ENCODE measurements at places on chromosomes 3 and 15. TPM values are rescaled to one million over a fixed set of nuclear protein-coding genes. Genes with fewer than 3 reads are reported as not detected.

DNA sequence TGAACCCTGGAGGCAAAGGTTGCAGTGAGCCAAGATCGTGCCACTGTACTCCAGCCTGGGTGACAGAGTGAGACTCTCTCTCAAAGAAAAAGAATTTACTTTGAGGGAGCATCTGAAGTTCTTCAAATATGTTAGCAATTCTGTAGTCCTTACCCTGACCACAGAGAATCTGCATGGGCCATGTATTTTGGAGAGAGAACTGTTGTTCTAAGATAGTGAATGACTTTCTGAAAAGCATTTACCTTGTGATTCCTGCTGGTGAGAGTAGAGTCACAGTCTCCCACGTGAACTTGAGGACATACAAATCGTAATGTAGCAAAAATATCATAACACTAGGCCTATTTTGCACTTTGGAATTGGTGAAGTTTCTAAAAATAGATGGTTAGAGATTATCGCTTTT is 3.9 kb downstream of the BRK1 start:
- H3K27me3 ChIP-seq, result no peaks in the 10 kb centered on the region
- peaks cover 35% of the 10 kb centered on the region for H3K36me3 ChIP-seq
- H3K4me3 ChIP-seq, result no peak overlapping the region
- no peak overlapping the region for H3K27ac ChIP-seq
- H3K4me1 ChIP-seq, result no peaks in the 10 kb centered on the region

SLMAP gene
- 65.1 TPM for total RNA-seq

GRCh38 chr15:57604507-57604906 is 12.8 kb downstream of the MYZAP start:
- H3K4me1 ChIP-seq, result no peaks in the 10 kb centered on the region
- H3K36me3 ChIP-seq, result no peaks in the 10 kb centered on the region
- DNase-seq, result no peak
- H3K4me3 ChIP-seq, result no peak overlapping the region
- H3K27me3 ChIP-seq, result no peaks in the 10 kb centered on the region

DNA sequence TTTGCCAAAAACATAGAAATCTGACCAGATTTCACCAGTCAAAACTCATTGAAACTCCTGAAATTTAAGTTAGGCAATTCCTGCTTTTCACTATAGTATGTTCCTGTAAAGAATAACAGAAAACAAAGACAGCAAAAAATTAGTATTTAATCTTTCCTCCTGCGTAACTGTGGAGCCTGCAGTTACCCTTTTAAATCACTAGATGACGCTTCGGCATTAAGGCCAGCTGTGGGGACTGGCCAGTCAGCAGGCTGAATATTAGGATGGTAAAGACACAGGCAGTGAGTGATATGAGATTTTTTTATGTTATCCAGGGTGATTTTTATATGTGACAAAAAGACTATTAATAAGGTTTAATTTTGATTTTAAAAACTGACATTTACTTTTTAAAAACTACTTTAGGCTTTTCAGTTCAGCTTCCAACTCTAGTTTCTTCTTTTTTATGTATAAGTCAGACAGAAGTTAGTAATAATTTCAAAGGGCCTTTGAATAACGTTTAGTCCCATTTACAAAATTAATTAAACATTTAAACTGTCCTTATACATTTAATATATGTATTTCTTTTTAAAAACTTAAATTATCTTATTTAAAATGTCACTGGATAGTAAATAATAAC is 165.1 kb downstream of the PPM1L start:
- H3K4me1 ChIP-seq, result no peaks in the 10 kb centered on the region
- no peak overlapping the region for H3K4me3 ChIP-seq
- H3K27me3 ChIP-seq, result no peaks in the 10 kb centered on the region
- no peak overlapping the region for H3K27ac ChIP-seq
- no peaks in the 10 kb centered on the region for H3K36me3 ChIP-seq

ADIPOQ gene
- not detected for total RNA-seq

- no peak overlapping the region for H3K4me3 ChIP-seq
- no peak for DNase-seq
- no peaks in the 10 kb centered on the region for H3K27me3 ChIP-seq
- H3K4me1 ChIP-seq, result peaks cover 4% of the 10 kb centered on the region
These were observed 2.0 kb downstream of the CCR5 start for GRCh38 chr3:46372492-46373359.

- no peak for DNase-seq
- no peak overlapping the region for H3K27ac ChIP-seq
- no peaks in the 10 kb centered on the region for H3K4me1 ChIP-seq
- no peaks in the 10 kb centered on the region for H3K36me3 ChIP-seq
- H3K4me3 ChIP-seq, result no peak overlapping the region
- H3K27me3 ChIP-seq, result no peaks in the 10 kb centered on the region
These were observed 135.9 kb upstream of the TGFBR2 start for GRCh38 chr3:30470496-30470895.

DNA sequence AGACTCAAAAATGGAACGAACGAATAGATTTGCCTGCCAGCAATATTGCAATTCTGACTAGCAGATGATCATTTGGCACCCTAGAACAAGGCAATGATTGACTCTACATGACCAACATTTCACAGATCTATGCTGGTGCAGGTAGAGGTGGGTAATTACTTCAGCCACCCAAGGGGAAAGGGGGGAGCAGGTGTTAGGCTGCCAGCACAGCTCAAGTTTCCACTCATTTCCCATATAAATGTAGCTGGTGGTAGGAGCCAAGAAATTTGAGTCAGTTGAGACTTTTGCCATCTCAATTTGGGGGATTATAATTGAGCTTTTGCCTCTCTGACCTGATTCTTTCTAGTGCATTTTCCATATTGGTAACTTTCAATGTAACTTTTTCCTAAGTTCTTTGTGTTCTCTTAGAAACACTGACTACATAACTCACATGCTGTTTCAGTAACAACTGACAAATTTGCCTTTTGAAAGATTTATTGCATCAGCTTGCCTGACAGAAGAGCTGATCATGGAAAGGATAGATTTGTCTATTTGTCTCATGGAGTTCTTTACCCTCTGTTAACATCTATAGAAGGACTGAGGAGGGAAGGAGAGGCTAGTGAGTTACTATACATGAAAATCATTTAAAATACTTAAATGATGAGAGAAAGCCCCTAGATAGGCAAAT is 902.5 kb downstream of the ZPLD1 start:
- H3K36me3 ChIP-seq, result no peaks in the 10 kb centered on the region
- H3K4me3 ChIP-seq, result no peak overlapping the region
- no peak overlapping the region for H3K27ac ChIP-seq
- no peak for DNase-seq
- H3K4me1 ChIP-seq, result no peaks in the 10 kb centered on the region

DNA sequence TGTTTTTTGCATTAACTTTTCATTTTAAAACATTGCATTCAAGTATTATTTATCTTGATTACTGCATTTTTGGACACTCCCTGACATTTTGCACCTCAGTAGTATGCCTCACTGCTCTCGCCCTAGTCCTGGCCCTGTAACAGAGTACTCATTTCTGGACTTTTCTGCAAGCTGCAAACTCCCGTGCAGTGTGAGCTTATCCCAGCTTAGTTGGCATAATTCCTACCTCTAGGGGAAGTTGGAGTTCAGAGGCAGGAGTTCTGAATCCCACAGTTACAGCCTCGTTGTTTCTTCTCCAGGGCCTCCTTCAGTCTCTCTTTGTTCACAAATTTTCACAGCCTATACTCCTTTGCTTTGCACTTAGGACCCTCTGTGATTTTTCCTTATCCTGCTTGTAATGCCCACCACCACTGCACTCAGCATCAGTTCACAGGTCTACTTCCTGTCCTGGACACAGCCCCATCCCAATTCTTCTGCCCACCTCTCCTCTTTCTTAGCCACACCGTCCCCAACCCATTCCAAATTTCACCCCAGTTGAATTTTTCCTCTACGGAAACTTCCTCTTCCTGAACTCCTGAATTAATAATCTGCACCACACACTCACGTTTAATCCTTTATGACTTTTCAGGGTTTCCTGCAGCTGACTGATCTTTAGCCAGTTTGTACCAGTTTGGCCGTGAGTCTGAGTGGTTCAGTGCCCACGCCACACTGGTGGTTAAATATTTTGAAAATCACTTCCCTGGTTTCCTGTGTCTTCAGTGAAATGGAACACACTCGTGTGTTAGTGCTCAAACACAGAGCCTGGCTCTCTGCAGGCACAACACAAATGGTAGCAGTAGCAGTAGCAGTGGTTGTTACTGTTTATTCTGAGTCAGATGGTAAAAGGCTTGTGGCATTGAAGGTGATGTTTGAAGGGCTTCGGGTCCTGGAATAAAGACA is 6.3 kb upstream of the CTSH start:
- no peak overlapping the region for H3K27ac ChIP-seq
- no peaks in the 10 kb centered on the region for H3K36me3 ChIP-seq
- no peaks in the 10 kb centered on the region for H3K27me3 ChIP-seq

DNA sequence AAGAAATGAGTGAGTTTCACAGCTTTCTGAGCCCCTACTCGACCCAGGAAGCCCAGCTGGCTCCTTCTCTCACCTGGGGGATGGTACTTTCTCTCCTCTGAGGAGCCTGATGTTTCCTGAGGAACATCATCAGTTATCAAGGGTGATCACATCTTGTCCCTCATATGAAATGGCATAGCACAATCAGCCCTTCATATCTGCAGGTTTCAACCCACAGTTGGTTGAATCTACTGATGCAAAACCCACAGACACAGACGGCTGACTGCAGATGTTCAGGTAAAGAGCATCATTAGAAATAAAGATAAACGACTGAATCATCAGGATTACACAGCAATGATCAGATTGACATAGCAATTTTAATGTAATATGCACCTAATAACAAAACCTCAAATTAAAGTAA is 93.6 kb upstream of the OSTN start:
- H3K4me1 ChIP-seq, result no peaks in the 10 kb centered on the region
- H3K36me3 ChIP-seq, result no peaks in the 10 kb centered on the region
- no peak overlapping the region for H3K27ac ChIP-seq
- H3K4me3 ChIP-seq, result no peak overlapping the region

- no peak overlapping the region for H3K27ac ChIP-seq
- H3K4me1 ChIP-seq, result no peaks in the 10 kb centered on the region
- no peaks in the 10 kb centered on the region for H3K36me3 ChIP-seq
- no peak for DNase-seq
- H3K4me3 ChIP-seq, result no peak overlapping the region
These were observed 51.7 kb upstream of the FILIP1L start for GRCh38 chr3:100165926-100166550.

- H3K27ac ChIP-seq, result no peak overlapping the region
- no peaks in the 10 kb centered on the region for H3K36me3 ChIP-seq
- no peak for DNase-seq
- no peaks in the 10 kb centered on the region for H3K4me1 ChIP-seq
- H3K4me3 ChIP-seq, result no peak overlapping the region
These were observed 37.6 kb upstream of the ZNF710 start for GRCh38 chr15:89963301-89964231.

MKRN3 gene
- total RNA-seq, result not detected

DNA sequence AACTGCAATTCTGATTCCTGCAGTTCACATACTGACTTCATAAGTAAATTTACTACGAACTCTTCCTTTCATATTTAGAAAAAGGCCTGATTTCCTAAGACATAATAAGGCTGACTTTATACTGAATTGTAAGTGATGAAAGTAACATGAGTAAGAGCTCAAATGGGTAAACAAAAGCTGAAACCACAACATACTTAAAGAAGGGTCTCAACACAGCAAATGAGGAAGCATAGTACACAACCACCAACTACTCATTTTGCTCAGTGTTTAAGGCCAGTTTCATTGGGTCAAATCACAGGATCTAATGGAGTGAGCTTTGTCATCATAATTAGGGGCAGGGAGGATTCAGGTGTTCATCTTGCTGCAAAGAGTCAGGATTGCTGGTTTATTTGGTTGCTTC is 81.4 kb downstream of the SETD2 start:
- no peak overlapping the region for H3K4me3 ChIP-seq
- no peaks in the 10 kb centered on the region for H3K4me1 ChIP-seq
- peaks cover 67% of the 10 kb centered on the region for H3K36me3 ChIP-seq
- no peak for DNase-seq

DNA sequence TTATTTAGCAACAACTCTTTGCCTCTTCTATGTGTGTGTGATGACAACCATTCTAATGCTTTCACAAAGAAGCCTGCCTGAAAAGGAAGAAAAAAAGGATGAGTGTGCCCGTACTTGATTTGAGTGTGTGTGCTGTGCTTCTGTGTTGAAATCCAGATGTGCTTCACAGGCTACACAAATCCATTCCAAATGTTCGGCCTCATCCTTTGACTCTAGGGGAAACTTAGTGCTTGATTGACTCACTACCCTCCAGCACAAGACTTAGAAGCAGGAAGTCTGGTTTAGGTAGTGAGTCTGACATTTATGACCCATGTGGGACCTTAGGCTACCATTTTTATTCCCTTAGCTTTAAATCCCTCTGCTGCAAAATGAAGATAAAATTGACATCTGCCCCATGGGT is 108.8 kb upstream of the PLAAT1 start:
- H3K4me1 ChIP-seq, result no peaks in the 10 kb centered on the region
- no peaks in the 10 kb centered on the region for H3K27me3 ChIP-seq
- H3K27ac ChIP-seq, result no peak overlapping the region
- DNase-seq, result no peak
- H3K4me3 ChIP-seq, result no peak overlapping the region

NOX5 gene
- not detected for total RNA-seq

ANKUB1 gene
- total RNA-seq, result not detected

DNA sequence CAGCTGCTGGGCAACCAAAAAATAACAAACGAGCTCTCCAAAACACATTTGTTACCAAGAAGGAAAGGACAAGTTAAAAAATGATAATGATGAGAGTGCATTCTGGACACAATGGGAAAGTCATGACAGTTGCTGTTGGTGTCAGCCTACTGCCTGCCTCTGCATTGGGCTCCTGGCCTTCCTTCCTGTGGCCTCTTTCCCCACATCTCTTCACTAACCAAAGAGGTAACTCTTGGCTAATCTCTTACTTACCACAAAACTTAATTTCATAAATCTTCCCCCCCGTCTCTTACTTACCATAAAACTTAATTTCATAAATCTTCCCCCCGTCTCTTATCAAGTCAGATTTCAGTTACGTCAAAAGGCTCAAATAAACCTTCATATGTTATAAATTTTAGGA is 58.6 kb downstream of the AGTR1 start:
- H3K4me3 ChIP-seq, result no peak overlapping the region
- no peaks in the 10 kb centered on the region for H3K36me3 ChIP-seq

CATSPER2 gene
- 1.6 TPM for total RNA-seq

ZNF619 gene
- 4.3 TPM for total RNA-seq

DNA sequence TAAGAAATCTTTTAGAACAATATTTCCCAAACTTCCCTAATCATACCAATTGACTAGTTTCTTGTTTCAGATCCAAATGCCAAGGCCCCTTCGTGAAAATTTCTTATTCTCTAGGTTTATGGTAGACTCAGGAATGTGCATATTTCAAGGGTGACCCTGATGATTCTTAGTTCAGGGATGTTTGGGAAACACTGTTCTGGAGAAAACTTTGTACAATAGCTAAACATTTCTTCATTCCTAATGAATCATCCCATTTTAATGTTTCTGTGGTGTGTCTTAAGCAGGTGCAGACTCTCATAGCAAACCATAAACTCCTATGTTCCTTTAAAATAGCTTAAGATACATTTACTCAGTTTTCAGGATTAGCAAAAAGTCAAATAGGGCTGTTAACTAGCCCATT is 314.5 kb downstream of the TIGIT start:
- no peak overlapping the region for H3K4me3 ChIP-seq
- no peaks in the 10 kb centered on the region for H3K27me3 ChIP-seq
- no peak for DNase-seq
- H3K27ac ChIP-seq, result no peak overlapping the region

Measured in H9 (cell line).